ENCODE measurements at places on chromosomes 4 and X.

- no peak for DNase-seq
These were observed 269.2 kb downstream of the CBLL2 start for GRCh38 chrX:22541926-22542325.

DNA sequence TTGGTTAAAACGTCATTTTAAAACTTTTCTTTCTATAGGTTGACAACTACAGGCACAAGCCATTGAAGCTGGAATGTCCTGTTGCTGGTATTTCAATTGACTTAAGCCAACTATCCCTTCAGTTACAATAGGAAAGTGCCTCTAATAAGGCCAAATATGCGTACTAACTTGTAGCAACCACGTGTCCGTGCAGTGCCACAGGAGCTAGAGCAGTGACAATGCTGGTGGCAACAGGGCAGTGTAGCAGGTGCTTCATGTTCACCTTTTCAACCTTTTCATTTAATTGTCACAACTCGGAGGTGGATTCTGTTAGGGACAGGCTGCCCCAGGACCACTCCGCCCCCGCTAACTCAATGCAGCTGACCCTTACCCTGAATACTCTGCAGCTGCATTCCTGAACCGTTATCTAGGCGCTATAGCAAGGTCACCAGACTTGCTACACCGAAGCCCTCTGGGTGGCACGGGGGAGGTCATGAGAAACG, 37.7 kb downstream of the ERVMER34-1 start:
- no peak for DNase-seq

DNA sequence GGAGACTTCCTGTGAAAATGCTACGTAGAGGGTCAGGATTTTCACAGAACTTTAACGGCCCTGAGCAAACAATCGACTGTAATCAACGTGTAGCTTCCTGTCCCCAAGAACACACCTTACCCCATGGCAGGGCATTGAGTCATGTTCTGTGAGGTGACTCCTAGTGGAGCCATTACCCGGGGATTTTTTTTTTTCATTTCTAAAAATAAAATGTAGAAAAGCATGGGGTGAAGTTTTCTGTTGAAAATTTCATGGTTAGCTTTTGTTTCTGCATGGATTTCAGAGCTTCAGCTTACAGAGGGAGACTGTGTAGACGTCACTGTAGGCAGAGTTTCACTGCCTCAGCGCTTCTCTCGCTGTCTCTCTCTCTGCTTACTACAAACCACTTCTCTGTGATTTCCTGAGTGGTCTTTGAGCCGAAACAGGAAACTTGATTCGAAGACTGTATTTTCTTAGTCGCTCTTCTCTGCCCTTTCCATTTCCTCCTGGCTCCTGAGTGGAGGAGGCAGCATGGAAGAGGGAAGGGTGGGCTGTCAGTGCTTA, 111.7 kb downstream of the NFKB1 start:
- DNase-seq: no peak

- no peak for DNase-seq
These were observed 1257.3 kb upstream of the DIAPH2 start for GRCh38 chrX:95427389-95427788.

GRCh38 chr4:1532549-1533395, 126.5 kb upstream of the NKX1-1 start:
- DNase-seq: no peak

GRCh38 chr4:24889991-24890390, 22.9 kb downstream of the CCDC149 start:
- no peak for DNase-seq

GRCh38 chr4:152974468-152975379, 38.6 kb downstream of the FHDC1 start:
- DNase-seq: no peak

DNA sequence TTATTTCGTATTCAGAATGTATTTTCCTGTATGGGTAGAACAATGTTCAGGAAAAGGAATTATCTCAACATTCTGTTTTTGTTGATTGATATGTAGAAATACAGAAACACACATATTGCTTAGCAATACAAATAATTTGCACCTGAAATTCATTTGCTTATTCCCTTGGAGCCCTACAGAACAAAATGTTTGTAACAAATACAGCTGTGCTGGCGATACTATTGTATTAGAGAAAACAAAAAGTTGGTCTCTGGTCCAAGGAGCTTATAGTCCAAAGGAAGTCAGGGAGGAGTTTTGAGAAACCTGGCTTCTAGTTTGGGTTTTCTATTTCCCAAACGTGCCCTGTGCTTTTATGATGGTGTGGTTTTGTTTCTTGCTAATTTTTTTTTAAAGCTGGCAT, 37.8 kb upstream of the CAPN6 start:
- DNase-seq: no peak

GRCh38 chr4:150570862-150571261, 11.1 kb upstream of the MAB21L2 start:
- peak; percentile 52 for DNase-seq

Measured in NCI-H524 (cell line).